ENCODE measurements at places on chromosomes 16 and 17.

DNA sequence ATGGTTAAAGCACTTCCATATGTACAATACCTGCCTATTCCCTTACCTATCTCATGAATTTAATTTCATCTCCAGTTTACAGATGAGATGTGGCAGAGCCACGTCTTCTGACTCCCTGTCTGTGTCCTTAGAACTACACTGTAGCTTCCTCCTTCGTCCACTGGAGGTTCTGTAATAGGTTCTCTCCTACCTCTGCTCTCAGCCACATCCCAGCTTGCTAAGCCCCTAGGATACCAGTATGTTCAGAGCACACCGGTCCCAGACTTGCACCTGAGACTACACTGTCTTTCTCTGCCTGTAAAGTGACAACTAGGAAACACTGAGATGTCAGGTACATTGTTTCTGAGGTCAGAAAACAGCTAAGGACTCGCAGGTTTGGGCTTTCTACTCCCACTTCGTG is 3.8 kb upstream of the RASL10B start:
- DNase-seq: no peak

DNA sequence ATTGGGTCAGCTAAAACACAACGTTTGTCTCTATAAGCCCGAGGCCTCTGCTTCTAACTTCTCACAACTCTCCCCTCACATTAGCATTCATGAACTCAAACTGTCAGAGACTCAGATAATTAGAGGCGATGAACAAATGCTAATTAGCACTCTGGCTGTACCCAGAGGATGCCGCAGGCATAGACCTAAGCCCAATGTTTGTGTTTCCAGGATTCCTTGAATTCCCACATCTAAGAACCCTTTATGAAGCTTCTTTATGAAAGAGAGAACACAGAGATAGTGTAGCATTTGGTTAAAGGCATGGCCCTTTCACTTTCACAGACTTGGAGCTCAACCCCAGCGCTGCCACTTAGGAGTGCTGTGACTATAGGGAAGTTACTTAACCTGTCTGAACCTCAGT is 512.2 kb downstream of the GRIN2A start:
- DNase-seq: no peak

GRCh38 chr17:55708175-55708974 is 14.3 kb downstream of the TMEM100 start:
- DNase-seq: no peak

DNA sequence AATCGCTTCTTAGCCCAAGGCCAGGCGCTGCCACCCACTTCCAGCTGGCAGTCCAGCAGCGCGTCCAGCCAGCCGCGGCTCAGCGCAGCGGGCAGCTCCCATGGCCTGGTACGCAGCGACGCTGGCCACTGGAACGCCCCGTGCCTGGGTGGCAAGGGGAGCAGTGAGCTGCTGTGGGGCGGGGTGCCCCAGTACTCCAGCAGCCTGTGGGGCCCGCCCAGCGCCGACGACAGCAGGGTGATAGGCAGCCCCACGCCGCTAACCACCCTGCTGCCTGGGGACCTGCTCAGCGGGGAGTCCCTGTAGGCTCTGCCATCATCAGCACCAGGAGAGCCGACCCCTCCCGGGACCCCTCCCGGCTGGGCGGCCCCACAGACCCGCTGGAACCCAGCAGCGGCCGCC is 24.0 kb downstream of the TMC6 start:
- no peak for DNase-seq

- peak; percentile 12 for DNase-seq
Measured at GRCh38 chr17:79933863-79934652, 94.8 kb upstream of the CBX4 start.

- peak; percentile 8 for DNase-seq
Measured at GRCh38 chr17:28643983-28644786, 773 bp downstream of the BLTP2 start.

GRCh38 chr17:17755715-17756114 is 74.5 kb downstream of the RAI1 start:
- no peak for DNase-seq

GRCh38 chr16:17143546-17144419 is 327.0 kb downstream of the XYLT1 start:
- no peak for DNase-seq

- no peak for DNase-seq
Measured at GRCh38 chr16:55045756-55046460, 115.2 kb downstream of the IRX5 start.
